Activated CD4-positive, alpha-beta T cell treated with anti-CD3 and anti-CD28 coated beads, Interleukin-2, amount 50 U/mL, for 48 hours (primary cell): ENCODE measurements at places on chromosomes 6 and 20.

- no peak for DNase-seq
These were observed 301 bp downstream of the PPP1R3D start for GRCh38 chr20:59939879-59940128.

- DNase-seq, result no peak
These were observed 41.8 kb downstream of the KCNS1 start for GRCh38 chr20:45059022-45059728.

DNA sequence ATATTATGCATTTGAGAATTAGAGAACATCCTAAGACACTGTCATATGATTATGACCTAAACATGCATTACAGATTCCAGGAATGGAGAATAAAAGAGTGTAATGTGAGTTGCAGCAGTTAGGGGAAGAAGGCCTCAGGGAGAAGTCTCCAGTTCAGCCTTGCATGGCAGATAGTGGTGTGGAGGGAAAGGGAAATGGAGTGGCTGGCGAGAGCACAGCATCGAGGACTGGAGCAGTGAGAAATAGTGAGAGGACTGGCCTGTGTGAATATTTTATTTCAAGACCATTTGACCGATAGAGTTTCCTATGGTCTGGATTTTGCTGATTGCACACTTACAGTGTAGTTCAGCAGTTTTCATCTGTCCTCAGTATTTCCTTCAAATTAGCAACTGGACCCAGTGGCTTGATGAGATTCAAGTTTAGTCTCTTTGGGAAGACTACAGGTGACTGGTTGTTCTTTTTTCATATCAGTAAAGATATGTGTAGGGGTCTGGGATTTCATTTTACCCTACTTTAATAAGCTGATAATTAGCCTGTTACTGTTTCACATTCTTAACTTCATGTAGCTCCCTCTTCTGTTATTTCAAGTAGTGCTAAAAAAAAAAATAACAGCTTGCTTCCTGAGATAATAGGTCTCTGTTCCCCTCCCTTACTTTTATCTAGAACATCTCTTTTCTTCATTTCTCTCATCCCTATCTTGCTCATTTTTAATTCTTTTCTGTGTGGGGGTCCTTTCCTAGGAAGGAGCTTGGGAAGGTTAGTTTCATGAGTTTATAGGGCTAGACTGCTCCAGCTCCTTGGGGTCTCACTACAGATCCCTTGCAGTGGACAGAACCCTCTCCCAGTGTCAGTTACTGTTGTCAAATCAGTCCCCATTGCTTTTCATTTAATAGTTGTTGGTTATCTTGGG, 27.9 kb downstream of the BLTP3A start:
- DNase-seq, result no peak

- DNase-seq, result no peak
These were observed 8.3 kb downstream of the AGPAT4 start for GRCh38 chr6:161265554-161265953.

DNA sequence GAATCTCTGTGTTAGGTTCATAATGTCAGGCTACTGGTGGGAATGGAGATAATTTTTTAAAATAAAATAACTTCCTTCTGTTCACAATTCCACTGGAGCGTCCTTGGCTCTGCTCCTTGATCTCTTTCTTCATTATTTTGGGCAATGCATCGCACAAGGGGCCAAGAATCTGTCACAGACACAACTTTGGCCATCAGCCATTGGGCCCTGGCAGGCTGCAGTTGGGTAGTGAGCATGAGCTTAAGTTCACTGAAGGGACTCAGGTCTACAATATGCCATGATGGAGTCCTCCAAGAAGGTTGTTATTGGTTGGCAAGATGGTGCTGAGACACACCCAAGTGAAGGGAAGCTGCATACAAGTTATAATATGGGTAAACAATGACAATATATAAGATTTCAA, 40.0 kb downstream of the CYP39A1 start:
- no peak for DNase-seq

GRCh38 chr6:12032783-12033573, 20.9 kb downstream of the HIVEP1 start:
- DNase-seq, result no peak

DNA sequence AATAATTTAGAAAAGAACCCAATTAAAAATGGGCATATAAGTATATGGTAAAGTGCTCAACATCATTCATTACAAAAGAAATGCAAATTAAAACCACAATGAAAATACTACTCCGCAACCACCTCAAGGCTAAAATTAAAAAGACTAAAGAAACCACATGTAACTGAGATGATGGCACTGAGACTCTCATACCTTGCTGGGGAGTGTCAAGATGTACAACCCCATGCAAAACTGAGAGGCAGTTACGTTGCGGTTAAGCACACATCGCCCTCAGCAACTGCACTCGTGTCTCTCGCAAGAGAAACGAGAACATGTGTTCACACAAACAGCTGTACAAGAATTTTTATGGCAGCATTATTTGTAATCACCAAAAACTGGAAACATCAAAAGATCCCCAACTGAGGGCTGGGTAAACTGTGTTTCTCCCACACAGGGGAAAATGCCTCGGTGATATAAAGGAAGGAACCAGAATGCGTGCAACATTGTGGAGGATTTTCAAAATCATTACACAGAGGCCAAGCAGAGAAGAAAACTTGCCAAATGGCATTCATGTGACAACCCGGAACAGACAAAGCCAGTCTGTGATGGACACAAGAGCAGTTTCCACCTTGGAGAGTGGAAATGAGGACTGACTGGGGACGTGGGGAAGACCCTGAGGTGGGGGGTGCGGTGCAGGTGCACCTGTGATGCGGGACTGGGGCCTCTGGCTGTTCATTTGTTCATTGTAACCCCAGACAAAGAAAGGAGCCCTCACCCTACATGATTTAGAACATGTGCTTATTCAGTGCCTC, 144.9 kb downstream of the WDR27 start:
- DNase-seq, result peak; percentile 30

DNA sequence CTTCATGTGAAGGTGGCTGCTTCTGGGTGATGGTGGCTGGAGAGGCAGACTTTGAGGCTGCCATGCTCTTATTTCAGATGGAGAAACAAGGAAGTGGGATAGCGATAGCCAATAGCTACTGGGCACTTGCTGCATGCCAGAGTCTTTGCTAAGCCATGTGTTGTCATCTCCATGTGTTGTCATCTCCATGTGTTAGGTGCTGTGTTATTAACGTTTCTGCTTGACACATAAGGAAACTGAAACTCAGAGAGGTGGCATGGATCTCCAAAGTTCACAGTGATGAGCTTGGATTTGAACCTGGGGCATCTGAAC, 16.9 kb downstream of the KIAA1755 start:
- no peak for DNase-seq

- DNase-seq, result no peak
These were observed 3.8 kb upstream of the TNFAIP3 start for GRCh38 chr6:137863091-137863797.

DNA sequence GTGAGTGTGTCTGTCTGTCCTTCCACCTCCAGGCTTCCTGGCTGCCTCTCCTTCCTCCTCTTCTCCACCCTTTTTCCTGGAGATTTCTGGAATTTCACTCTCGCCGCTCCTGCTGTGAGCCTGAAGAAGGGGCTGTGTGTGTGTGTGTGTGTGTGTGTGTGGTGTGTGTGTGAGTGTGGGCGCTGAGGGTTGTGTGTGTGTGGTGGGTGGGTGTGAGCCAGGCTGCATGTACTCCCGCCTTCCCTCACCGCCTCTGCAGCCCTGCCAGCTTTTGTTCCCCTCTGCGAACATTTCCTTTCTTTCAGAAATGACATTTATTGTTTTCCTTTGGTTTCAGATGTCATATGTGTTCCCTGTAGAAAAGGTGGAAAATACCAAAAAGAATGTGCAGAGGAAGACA, 76.0 kb downstream of the SRC start:
- DNase-seq, result no peak

- DNase-seq, result no peak
These were observed 273.8 kb downstream of the SAMD5 start for GRCh38 chr6:147782302-147782701.

GRCh38 chr6:149450679-149451375, 34.0 kb downstream of the ZC3H12D start:
- DNase-seq, result no peak

DNA sequence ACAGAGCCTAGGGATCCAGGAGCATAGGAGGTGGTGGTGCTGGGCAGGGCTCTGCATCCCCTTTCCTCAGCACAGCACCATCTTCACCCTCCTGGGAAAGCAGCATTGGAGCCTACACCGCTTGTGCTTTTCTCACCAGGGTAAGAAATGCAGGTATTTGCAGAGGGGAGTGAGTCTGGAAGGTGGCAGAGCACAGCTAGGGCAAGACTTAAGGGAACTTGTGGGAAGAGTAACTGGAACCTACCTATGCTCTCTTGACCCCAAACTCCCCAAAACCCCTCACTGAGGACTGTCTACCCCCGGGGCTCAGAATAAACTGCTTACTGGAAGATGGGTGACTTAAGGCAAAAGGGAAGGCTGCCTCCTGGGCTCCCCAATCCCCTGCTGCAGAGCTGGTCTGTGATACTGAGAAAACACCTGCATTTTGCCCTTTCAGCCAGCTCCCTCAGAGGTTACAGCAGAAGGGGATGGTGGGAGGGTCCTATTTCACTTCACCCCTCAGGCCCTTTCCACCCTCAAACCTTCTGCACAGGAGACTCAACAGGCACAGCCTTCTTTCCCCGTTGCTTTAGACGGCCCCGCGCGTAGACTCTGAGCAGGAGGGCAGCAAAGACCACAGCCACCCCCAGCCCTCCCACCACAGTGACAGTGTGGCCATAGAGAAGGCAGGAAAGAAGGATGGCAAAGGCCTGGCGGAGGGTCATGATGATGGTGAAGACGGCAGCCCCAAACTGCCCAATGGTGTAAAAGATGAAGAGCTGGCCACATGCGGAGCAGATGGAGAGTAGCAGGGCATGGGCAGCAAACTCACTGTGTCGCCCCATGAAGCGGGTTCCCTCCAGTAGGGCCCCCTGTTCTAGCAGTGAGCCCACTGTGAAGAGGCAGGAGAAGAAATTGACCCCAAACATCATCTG, 2.9 kb downstream of the SLC35B2 start:
- DNase-seq, result peak; percentile 46

GRCh38 chr20:12012241-12013222, 94.8 kb downstream of the BTBD3 start:
- peak; percentile 7 for DNase-seq

- no peak for DNase-seq
These were observed 14.6 kb upstream of the PHF20 start for GRCh38 chr20:35757098-35757705.

DNA sequence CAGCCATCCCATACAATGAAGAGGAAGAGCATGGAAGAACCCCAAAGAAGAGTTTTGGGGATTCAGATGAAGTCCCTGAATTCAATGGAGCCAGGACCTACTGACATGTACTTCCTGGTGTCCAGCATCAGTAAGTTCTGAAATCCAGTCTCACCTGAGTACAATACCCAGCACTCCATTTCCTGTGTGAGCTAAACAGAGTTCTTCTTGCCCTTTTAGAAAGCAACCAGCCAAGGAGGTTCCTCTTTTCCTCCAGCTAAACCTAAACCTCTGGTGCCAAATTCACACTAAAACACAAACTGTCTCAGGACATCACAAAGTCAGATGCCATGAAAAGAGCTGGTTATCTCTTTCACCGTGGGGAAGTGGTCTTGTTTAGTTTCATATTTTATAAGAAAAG, 71.5 kb downstream of the PKHD1 start:
- no peak for DNase-seq

- no peak for DNase-seq
These were observed 201.3 kb upstream of the BTBD3 start for GRCh38 chr20:11716239-11716944.

GRCh38 chr6:75334266-75335040, 49.9 kb upstream of the TMEM30A start:
- no peak for DNase-seq

GRCh38 chr6:75023634-75024033, 182.2 kb downstream of the COL12A1 start:
- no peak for DNase-seq

DNA sequence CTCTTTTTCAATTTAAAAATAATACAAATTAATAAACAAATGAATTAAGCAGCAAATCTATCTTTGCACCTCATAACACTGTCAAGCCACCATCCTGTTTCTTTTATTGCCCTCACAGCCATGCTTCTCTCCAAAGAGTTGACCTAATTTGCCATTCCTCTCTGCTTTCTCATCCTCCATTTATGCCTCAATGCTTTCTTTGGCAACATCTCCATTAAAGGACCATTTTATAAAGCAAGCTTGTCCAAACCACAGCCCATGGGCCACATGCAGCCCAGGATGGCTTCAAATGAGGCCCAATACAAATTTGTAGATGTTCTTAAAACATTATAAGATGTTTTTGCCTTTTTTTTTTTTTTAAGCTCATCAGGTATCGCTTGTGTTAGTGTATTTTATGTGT, 26.4 kb upstream of the MEI4 start:
- DNase-seq, result no peak

- DNase-seq, result peak; percentile 79
These were observed 16.4 kb downstream of the ZNF311 start for GRCh38 chr6:28988536-28989311.

- no peak for DNase-seq
These were observed 868 bp downstream of the NCOA3 start for GRCh38 chr20:47502271-47503239.

GRCh38 chr6:35035481-35036030, 105.6 kb downstream of the TCP11 start:
- no peak for DNase-seq

GRCh38 chr6:1970151-1970561, 275.2 kb downstream of the GMDS start:
- no peak for DNase-seq

DNA sequence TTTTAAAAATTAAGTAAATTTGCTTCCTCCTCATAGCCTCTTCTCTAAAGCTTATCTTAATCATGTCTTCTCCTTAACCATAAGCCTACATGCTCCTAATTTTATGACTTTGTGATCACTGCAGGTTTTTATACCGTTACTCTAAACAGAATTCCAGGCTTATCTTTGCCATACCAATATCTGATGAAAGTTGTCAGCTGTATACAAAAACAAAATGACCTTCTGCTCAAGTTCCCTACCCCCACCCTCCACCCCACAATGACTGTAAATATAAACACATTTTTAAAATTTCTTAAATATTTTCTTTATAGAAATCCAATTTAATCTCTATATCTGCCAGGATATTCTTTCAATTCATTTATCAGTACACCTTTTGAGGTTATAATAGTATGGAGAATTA, 60.5 kb upstream of the SGK1 start:
- DNase-seq, result no peak

- DNase-seq, result no peak
These were observed 26.5 kb downstream of the PANK2 start for GRCh38 chr20:3915691-3916090.

DNA sequence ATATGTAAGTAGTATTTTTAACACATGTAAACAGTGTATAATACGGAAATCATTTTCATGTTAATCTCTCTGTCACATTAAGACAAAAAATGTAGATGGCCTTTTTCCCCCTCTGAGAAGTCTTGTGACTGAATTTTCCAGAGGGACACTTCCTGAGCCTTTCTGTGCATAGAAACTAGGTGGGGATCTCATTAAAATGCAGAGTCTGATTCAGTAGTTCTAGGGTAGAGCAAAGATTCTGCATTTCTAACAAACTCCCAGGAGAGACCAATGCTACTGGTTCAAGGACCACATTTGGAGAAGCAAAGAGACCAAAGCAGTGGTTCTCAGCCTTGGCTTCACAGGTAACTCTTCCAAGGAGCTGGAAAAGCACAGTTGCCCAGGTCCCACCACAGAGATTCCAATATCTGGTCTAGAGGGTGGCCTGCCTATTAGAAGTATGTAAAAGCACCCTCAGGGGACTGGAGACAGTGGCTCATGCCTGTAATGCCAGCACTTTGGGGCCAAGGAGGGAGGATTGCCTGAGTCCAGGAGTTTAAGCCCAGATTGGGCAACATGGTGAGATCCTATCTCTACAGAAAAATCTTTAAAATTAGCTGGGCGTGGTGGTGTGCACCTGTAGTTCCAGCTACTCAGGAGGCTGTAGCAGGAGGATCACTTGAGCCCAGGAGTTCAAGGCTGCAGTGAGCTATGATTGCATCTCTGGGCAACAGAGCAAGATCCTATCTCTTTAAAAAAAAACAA, 378.5 kb downstream of the KIF16B start:
- no peak for DNase-seq
